ENCODE measurements at places on chromosomes 2 and 18.

DNA sequence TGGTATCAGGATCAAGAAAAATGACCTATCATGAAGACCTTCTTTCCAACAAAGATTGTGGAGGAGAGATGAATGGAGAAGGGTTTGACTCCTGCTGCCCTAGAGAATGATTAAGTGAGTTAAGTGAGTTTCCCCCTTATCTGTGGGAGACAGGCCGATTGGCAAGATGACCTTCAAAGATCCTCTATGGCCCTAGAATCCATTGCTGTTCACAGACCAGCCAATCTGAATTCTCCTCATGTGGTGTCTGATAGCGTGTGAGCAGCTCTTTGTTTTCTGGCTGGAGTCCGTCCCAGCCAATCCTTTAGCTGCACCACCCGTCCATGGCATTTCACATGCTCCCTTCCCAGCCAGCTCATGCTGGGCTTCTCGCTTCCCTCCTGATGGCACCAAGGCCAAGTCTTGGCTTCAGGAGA, 79.4 kb downstream of the MARCHF4 start:
- DNase-seq: no peak

DNA sequence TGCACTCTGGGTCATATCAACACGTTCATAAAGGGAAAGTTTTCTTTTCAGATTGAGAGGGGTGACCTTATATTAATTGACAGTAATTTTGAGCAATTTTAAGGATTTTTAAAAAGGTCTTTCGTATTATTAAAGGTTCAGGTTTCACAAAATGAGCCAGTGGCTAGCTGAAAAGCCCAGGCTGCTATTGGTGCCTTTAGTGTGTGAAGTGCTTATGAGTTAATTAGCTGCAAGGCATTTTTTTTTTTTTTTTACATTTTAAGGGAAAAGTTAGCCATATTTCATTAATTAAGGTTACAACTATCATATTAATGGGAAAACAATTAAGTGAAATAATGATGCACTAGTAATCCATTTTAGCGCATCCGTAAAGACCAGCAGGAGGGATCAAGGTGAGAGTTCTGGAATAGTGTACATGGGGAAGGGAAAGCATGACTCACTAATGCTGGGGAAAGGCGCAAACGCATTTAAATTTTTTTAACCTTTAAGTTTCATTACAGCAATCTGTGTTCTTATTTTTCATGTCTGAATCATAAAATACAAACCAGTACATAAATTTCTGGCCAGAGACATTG, 200.0 kb downstream of the ZNF407 start:
- DNase-seq: no peak

DNA sequence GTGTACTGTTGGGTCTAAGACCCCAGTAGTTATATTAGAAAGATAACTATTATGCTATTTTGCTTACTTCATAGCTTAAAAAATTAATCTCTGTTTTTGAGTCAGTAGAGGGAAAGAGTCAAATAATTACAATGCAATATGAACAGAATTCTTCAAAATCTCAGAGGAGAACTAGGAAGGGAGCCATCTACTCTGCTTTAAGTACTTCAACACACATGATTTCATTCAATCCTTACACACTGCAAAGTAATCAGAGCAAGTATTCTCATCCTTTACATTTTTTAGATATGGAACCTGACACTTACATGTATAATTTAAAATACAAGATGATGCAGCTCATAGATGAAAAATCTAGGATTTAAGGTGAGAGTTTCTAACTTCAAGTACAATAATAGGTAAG, 27.7 kb downstream of the COL5A2 start:
- DNase-seq: no peak

GRCh38 chr2:134842930-134843490, 4.6 kb downstream of the ACMSD start:
- DNase-seq: no peak

- DNase-seq: no peak
Measured at GRCh38 chr2:159125858-159126257, 157.4 kb downstream of the TANC1 start.

- no peak for DNase-seq
Measured at GRCh38 chr2:111182121-111182520, 61.4 kb downstream of the BCL2L11 start.

DNA sequence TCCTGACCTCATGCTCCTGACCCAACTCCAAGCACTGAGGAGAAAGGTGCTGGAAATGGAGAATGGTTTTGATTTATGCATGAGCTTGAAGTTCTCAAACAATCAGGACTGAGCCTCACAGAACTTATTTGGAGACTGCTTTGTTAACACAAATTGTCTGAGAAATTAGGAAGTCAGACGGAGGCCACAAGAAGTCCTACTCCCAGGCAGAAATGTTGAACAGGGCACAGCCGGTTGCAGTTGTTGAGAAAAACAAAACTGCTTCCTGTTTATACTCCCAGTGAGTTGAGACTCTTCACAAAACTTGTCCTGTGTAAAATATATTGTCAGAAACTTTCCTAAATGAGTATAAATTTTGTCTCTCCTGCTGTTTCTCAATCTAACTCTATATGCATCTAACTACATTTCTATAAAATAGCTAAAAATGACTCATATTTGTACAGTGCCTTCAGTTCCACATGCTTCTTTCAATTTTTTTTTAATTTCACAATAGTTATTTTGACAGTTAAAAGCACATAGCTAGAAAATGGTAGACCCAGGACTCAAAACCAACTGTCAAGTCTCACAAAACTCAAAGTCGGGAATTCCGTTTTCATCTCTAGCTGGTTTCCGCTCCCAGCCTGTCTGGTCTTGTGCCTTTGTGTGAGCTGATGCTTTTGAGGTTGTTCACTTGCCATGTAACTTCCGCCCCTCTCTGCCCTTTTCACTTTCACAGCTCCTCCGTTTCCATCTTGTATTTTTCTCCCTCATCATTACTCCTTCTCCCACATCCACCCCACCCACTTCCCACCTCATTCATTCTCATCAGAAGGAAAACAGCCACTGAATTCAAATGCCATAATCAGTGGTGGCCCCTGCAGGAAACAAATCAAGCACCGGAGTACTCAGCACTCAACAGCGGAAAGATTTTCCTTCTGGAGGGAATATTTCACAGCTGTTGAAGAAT, 215.0 kb downstream of the SUCLG1 start:
- no peak for DNase-seq

- DNase-seq: no peak
Measured at GRCh38 chr18:56065086-56065485, 477.1 kb upstream of the TCF4 start.

- no peak for DNase-seq
Measured at GRCh38 chr2:1886405-1886992, 142.2 kb upstream of the PXDN start.

GRCh38 chr2:60529136-60529784, 24.2 kb downstream of the BCL11A start:
- DNase-seq: no peak

- DNase-seq: no peak
Measured at GRCh38 chr2:159227467-159227866, 59.0 kb downstream of the WDSUB1 start.

Measured in NCI-H1092 (cell line).